ENCODE measurements at places on chromosomes 5 and 9. TPM values are rescaled to one million over a fixed set of nuclear protein-coding genes. Genes with fewer than 3 reads are reported as not detected.
A peak's percentile ranks its signal among the peaks of the same experiment; 100 is the strongest.

- no peaks in the 10 kb centered on the region for H3K36me3 ChIP-seq
- peaks cover 12% of the 10 kb centered on the region for H3K4me1 ChIP-seq
- H3K27ac ChIP-seq = no peak overlapping the region
- no peak overlapping the region for H3K4me3 ChIP-seq
Observed at GRCh38 chr5:53426878-53427277, 53.6 kb upstream of the FST start.

- no peak overlapping the region for H3K4me3 ChIP-seq
- H3K4me1 ChIP-seq = peaks cover 11% of the 10 kb centered on the region
- H3K36me3 ChIP-seq = no peaks in the 10 kb centered on the region
Observed at GRCh38 chr5:170220191-170220590, 12.6 kb upstream of the C5orf58 start.

GRCh38 chr9:133142684-133143622, 20.8 kb downstream of the GBGT1 start:
- peaks cover 94% of the 10 kb centered on the region for H3K4me1 ChIP-seq
- no peaks in the 10 kb centered on the region for H3K36me3 ChIP-seq
- no peak for DNase-seq

- H3K4me3 ChIP-seq = no peak overlapping the region
- H3K27me3 ChIP-seq = no peaks in the 10 kb centered on the region
- DNase-seq = no peak
- H3K36me3 ChIP-seq = no peaks in the 10 kb centered on the region
- no peak overlapping the region for H3K27ac ChIP-seq
Observed at GRCh38 chr5:77305222-77305846, 94.9 kb downstream of the PDE8B start.

- no peaks in the 10 kb centered on the region for H3K27me3 ChIP-seq
- no peak overlapping the region for H3K4me3 ChIP-seq
- H3K4me1 ChIP-seq = no peaks in the 10 kb centered on the region
Observed at GRCh38 chr9:37332578-37332977, 89.9 kb upstream of the GRHPR start.

- peaks cover 4% of the 10 kb centered on the region for H3K4me1 ChIP-seq
- H3K36me3 ChIP-seq = no peaks in the 10 kb centered on the region
- H3K4me3 ChIP-seq = no peak overlapping the region
- H3K27me3 ChIP-seq = no peaks in the 10 kb centered on the region
- DNase-seq = no peak
- no peak overlapping the region for H3K27ac ChIP-seq
Observed at GRCh38 chr5:68041293-68041692, 174.3 kb upstream of the PIK3R1 start.

- H3K27me3 ChIP-seq = no peaks in the 10 kb centered on the region
- no peak overlapping the region for H3K27ac ChIP-seq
- no peaks in the 10 kb centered on the region for H3K36me3 ChIP-seq
- H3K4me3 ChIP-seq = no peak overlapping the region
- no peak for DNase-seq
Observed at GRCh38 chr5:52794519-52794918, 6.8 kb downstream of the ITGA1 start.

DNA sequence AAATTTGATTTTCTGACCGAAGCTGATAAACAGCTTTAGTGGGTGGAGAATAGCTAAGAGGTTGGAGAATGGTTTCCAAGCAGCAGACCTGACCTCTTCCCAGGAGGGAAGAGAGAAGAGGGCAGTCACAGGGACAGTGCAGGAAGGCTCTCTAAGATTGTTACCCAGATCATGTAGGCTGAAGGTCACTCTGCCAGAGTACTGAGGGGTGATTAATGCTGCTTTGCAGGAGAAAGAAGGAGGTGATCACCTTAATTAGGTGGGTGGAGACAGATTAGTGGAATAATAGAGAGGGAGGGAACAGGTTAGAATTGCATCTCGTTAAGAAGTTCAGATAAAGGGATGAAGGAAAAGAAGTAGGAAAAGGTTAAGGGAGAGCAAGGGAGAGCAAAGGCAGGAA, 440.5 kb downstream of the BRINP1 start:
- H3K4me3 ChIP-seq = no peak overlapping the region
- no peak for DNase-seq
- H3K27ac ChIP-seq = no peak overlapping the region
- H3K4me1 ChIP-seq = no peaks in the 10 kb centered on the region

- no peaks in the 10 kb centered on the region for H3K36me3 ChIP-seq
- no peak for DNase-seq
- H3K4me3 ChIP-seq = no peak overlapping the region
Observed at GRCh38 chr9:134687556-134687955, 46.0 kb downstream of the COL5A1 start.

DNA sequence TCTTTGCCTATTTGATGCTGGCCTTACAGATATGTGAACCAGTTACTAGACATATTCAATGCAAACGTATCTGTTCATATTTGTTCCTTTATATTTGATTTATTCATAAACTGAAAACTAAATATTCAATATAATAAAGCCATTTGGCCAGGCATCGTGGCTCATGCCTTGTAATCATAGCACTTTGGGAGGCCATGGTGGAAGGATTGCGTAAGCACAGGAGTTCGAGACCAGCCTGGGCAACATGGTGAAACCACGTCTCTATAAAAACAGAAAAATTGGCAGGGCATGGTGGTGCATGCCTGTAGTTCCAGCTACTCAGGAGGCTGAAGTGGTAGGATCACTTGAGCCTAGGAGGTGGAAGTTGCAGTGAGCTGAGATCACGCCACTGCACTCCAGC, 49.2 kb upstream of the CTNNAL1 start:
- H3K36me3 ChIP-seq = peaks cover 76% of the 10 kb centered on the region
- no peaks in the 10 kb centered on the region for H3K4me1 ChIP-seq

GRCh38 chr5:173911623-173912022, 23.5 kb downstream of the CPEB4 start:
- H3K27ac ChIP-seq = no peak overlapping the region
- H3K36me3 ChIP-seq = peaks cover 7% of the 10 kb centered on the region
- H3K4me1 ChIP-seq = peaks cover 29% of the 10 kb centered on the region
- no peaks in the 10 kb centered on the region for H3K27me3 ChIP-seq
- no peak overlapping the region for H3K4me3 ChIP-seq
- DNase-seq = no peak

- no peak overlapping the region for H3K27ac ChIP-seq
- no peak for DNase-seq
- H3K36me3 ChIP-seq = no peaks in the 10 kb centered on the region
- H3K4me1 ChIP-seq = no peaks in the 10 kb centered on the region
- no peak overlapping the region for H3K4me3 ChIP-seq
Observed at GRCh38 chr5:119631660-119632059, 2.3 kb downstream of the FAM170A start.

DNA sequence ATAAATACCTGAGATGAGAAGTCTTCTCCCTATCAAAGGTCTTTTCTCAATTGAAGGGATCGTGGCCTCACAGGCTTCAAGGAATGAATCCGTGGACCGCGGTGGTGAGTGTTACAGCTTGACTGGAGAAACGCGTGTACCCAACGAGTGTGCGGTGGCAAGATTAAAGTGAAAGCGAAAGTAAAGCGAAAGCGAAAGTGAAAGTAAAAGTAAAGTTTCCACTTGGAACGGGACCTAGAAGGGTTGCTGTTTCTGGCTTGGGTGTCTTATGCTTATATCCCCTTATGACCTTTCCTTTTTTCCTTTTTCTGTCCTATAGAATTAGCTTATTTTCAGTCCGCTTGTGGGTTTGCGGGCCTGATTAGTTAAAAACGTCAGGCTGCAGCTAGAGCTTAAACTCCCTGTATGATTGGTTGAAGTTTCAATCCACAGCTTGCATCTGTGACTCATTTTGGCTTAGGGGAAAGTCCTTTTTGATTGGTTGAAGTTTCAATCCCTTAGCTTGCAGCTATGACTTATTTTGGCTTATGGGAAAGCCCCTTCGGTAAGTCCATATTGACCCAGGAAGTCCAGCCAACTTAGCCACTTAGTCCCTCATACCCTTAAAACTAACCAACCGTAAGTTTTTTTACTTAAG, 924.3 kb upstream of the CDH10 start:
- H3K4me3 ChIP-seq = no peak overlapping the region
- H3K27ac ChIP-seq = no peak overlapping the region
- no peaks in the 10 kb centered on the region for H3K27me3 ChIP-seq
- no peaks in the 10 kb centered on the region for H3K36me3 ChIP-seq
- no peak for DNase-seq

DNA sequence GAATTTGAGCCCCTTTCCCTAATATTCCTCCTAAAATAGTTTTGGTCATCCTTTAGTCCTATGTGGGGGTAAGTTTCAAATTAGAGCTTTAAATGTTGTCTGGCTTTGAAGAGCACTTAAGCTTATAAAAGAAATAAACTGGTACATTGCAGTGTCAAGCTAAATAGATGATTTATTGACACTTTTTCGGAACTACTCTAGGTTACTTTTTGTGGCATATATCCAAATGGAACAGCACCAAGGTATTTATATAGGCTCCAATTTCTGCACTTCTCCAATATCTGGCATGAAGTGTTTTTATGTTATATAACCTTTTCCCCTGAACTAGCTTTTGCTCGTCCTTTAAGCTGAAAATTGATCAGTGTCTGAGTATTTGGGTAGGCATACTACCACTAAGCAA, 402.5 kb downstream of the NFIB start:
- no peak overlapping the region for H3K27ac ChIP-seq
- H3K27me3 ChIP-seq = no peaks in the 10 kb centered on the region

GRCh38 chr9:98481676-98482075, 226.2 kb upstream of the TBC1D2 start:
- H3K36me3 ChIP-seq = no peaks in the 10 kb centered on the region
- no peak overlapping the region for H3K27ac ChIP-seq
- H3K4me1 ChIP-seq = no peaks in the 10 kb centered on the region
- H3K27me3 ChIP-seq = peaks cover 28% of the 10 kb centered on the region

- H3K36me3 ChIP-seq = no peaks in the 10 kb centered on the region
- peaks cover 29% of the 10 kb centered on the region for H3K4me1 ChIP-seq
- H3K4me3 ChIP-seq = peak within 1 kb of the TSS; percentile 69
- peak within 1 kb of the TSS; percentile 19 for H3K27ac ChIP-seq
Observed at GRCh38 chr5:95620030-95620869, at the start of gene GPR150. Gene GPR150, plus strand, starts transcription at chr5:95620087. Its CDS starts 189 bp downstream, at chr5:95620276.

- H3K27ac ChIP-seq = no peak overlapping the region
- DNase-seq = no peak
- no peaks in the 10 kb centered on the region for H3K36me3 ChIP-seq
- H3K4me3 ChIP-seq = no peak overlapping the region
- H3K27me3 ChIP-seq = no peaks in the 10 kb centered on the region
Observed at GRCh38 chr9:111832449-111832848, 37.7 kb upstream of the SHOC1 start.

DNA sequence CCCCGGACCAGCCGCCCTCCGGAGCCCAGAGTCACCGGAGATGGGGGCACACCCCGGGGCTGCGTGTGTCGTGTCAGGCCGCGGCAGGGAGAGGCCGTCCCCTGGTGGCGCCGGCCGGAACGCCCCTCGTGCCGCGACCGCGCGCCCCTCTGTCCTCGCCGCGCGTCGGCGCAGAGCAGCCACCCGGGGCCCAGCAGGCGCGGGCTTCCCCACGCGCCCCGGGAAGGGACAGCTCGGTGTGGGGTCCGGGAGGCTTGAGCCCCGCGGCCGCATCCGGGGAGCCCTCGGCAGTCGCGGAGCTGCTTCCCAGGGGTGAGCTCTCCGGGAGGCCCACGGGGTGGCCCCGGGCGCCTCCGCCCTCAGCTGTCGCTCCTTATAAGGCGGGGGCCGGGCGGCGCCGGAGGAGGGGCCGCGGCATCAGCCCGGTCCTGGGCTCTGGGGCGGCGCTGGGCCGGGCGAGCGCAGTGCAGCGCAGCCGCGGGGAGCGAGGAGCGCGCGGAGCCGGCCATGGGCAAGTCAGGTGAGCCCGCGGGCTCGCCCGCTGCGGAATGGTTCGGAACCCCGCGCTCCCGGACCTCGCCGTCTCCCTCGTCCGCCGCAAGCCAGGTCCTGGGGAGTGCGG, at the start of gene GLIPR2:
TSS of gene GLIPR2 (plus strand) at position 462 of the 622 bp plus-strand sequence. CDS start at position 508, 46 bp downstream.
- DNase-seq = peak; percentile 84
- no peaks in the 10 kb centered on the region for H3K36me3 ChIP-seq
- peaks cover 18% of the 10 kb centered on the region for H3K27me3 ChIP-seq

GRCh38 chr9:27112235-27112634, 3.2 kb downstream of the TEK start:
- no peak overlapping the region for H3K27ac ChIP-seq
- H3K36me3 ChIP-seq = no peaks in the 10 kb centered on the region
- DNase-seq = no peak
- peaks cover 6% of the 10 kb centered on the region for H3K4me1 ChIP-seq
- no peaks in the 10 kb centered on the region for H3K27me3 ChIP-seq
- no peak overlapping the region for H3K4me3 ChIP-seq

DNA sequence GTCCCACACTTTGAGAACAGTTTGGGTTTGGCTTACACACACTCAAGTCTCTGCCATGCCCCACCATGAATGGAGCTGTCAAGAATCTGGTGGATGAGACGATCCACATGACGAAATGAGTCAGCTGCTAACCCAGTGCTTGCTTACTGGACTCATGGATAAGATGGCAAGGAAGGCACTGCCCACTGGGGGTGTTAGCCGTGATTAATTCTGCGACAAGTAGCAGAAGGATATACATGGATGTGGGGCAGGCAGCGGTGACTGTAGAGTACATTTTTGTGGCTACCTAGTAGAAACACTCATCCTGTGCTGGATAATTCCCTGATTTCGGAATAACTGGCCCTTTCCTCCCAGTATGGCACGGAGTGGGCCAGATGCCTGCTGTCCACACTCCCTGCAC, 77.5 kb downstream of the SPATA31C2 start:
- no peaks in the 10 kb centered on the region for H3K27me3 ChIP-seq
- no peak for DNase-seq
- H3K4me3 ChIP-seq = no peak overlapping the region
- no peaks in the 10 kb centered on the region for H3K4me1 ChIP-seq
- no peaks in the 10 kb centered on the region for H3K36me3 ChIP-seq

GRCh38 chr5:94375801-94376200, 242.6 kb downstream of the KIAA0825 start:
- H3K4me1 ChIP-seq = no peaks in the 10 kb centered on the region
- no peak overlapping the region for H3K4me3 ChIP-seq
- no peaks in the 10 kb centered on the region for H3K36me3 ChIP-seq
- H3K27ac ChIP-seq = no peak overlapping the region

Gene PRELID1
- total RNA-seq = 66.0 TPM

Gene PTGR1
- total RNA-seq = 40.9 TPM

Gene FCN2
- not detected for total RNA-seq

Gene OR13C2
- total RNA-seq = not detected

Gene ZBTB26
- total RNA-seq = 6.4 TPM

Gene FGFR4
- total RNA-seq = 12.2 TPM

Gene HRCT1
- 1.2 TPM for total RNA-seq

Gene SPATA6L
- total RNA-seq = 23.8 TPM

Gene SPATA31A3
- not detected for total RNA-seq

Measured in suprapubic skin (tissue), 4 donors.